Fibroblast of upper back skin (primary cell): ENCODE measurements at places on chromosomes 11 and 22.

- DNase-seq = no peak
Measured at GRCh38 chr11:68468217-68468828, 7.8 kb downstream of the PPP6R3 start.

DNA sequence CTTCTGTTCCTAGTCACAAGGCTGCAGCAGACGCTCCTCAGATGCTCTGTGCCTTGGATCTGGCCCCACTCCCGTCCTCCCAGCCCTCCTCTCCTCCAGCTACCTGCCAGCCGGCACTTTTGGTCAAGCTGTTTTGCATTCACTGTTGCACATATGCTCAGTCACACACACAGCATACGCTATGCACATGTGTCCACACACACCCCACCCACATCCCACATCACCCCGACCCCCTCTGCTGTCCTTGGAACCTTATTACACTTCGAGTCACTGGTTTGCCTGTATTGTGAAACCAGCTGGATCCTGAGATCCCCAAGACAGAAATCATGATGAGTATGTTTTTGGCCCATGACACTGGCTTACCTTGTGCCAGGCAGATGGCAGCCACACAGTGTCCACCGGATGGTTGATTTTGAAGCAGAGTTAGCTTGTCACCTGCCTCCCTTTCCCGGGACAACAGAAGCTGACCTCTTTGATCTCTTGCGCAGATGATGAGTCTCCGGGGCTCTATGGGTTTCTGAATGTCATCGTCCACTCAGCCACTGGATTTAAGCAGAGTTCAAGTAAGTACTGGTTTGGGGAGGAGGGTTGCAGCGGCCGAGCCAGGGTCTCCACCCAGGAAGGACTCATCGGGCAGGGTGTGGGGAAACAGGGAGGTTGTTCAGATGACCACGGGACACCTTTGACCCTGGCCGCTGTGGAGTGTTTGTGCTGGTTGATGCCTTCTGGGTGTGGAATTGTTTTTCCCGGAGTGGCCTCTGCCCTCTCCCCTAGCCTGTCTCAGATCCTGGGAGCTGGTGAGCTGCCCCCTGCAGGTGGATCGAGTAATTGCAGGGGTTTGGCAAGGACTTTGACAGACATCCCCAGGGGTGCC is 109.8 kb downstream of the BCR start:
- peak; percentile 35 for DNase-seq

DNA sequence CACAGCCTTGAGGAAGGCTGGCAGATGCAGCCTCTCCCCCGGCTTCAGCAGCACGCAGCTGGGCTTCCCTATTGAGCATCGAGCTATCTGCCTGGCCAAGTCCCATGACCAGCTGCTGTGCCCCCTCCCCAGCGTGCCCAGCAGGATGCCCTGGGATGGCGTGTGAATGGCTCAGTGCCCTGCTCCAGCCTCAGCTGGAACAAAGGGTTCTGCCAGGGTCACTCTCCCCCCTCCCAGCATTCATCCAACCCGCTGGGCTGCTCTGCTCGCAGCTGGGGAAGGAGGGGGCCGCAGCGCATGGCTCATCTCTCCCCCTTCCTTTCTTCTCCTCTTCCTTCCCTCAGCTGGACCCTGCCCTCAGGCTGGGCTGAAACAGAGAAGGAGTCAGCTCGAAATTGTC is 14.5 kb downstream of the LRP4 start:
- no peak for DNase-seq

DNA sequence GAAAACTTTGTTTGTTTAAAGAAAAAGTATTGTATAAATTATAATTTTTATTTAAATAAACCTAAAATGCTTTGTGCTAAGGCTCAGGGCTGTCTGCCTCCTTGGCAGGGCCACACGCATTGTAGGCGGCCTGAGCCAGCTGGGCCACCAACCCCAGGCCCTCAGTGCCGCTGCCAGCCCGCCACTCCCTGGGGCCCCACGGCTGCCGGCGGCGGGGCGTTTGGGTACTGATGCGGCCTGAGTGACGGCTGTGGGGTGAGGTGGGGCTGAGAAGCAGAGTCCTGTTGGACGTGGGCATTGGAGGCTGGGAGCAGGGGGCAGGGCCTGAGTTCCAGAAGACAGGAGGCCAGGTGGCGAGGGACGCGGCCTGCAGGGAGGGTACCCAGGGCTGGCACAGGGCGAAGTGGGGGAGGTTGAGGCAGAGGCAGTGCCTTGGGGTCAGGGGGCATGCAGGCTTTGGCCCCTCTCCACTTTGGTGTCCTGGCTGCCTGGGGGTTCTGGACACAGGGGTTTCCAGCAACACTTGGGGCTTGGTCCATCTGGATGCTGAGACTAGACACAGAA is 58.3 kb downstream of the CERK start:
- no peak for DNase-seq

GRCh38 chr11:68928136-68928880 is 24.6 kb downstream of the IGHMBP2 start:
- no peak for DNase-seq

- DNase-seq = no peak
Measured at GRCh38 chr22:37371491-37371890, 55.8 kb downstream of the ELFN2 start.

DNA sequence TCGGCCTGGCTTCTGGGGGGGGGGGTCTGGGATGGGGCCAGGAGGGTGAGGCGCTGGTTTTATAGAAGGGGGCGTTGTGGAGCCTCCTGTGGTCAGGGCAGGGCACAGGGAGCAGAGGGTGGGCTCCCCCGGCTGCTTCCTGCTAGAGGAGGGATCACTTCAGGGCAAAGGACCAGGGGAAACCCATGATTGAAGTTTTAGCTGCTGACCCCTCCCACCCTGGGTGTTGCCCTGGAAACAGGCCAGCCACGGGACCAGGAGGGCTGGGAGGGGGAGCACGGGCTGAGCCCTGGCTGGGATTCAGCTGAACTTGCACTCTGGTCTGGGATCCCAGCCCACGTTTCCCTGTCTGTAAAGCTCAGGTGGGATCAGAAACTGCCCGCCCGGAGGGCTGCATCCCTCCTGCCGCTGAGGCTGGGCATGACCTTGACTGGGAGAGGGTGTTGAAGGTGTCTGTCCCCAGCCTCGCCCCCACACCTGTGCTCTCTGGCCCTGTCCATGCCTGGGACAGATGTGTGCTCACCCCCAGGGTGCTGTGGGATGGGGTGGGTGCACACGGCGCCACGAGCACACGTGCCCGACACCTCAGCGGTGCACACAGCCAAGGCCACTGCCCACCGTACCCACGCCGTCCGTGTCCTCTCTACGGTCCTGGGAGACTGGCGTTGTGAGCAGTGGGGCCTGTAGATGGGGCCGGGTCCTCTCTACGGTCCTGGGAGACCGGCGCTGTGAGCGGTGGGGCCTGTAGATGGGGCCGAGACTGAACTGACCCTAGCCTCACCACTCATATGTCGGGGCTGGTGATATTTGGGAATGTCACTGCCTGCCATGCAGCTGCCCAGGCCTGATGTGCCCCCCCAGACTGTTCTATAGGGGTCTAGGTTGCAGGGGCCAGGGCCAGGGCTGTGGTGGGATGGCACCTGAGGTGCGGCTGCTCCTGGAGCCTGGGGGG is 2.3 kb downstream of the TSPAN4 start:
- peak; percentile 92 for DNase-seq

- no peak for DNase-seq
Measured at GRCh38 chr11:100354736-100355135, 332.4 kb upstream of the ARHGAP42 start.

GRCh38 chr11:4140067-4140636 is 45.6 kb downstream of the RRM1 start:
- no peak for DNase-seq

DNA sequence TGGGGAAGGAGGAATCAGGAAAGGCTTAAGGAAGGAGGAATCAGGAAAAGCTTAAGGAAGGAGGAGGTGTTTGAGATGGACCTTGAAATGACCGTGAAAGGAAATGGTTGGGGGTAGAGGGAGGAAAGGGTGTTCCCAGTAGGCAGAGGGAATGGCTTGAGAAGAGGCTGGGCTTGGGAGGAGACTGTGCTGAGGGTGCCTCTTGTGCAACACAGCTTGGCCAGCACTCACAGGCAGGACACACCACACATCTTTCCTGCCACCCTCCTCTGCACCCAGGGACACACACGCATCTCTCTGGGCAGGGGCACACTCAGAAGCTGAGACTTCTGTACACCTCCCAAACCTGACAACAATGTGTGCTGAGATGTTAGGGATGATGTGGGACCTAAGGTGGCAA is 151.4 kb downstream of the FBXO7 start:
- no peak for DNase-seq

- no peak for DNase-seq
Measured at GRCh38 chr11:20321177-20321576, 42.3 kb upstream of the HTATIP2 start.

DNA sequence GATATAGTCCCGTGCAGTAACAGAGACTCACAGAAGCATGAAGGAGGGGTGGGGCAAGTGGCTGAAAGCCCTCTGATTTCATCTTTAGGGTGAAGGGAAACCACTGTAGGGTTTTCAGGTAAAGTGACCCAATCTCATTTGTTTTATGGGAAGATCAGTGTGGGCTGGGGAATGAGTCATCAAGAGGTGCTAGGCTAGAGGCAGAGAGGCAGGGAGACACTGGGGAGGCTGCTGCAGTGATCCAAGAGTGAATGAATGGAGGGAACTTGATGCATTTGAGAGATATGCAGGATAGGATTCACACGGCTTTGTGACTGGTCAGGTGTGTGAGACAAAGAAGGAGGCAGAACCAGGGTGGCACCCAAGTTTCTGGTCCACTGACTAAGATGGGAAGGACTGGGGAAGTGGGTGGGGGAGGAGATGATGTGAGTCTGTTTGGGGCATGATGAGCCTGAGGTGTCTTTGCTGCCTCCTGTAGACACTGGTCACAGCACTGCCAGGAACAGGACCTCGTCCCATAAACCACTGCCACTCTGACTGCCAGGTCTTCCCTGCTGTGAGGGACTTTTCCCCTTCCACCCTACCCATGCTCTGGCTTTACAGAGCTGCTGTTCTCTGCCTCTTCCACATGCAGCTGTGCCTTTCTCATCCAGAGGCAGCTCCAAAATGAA is 239.0 kb downstream of the TENM4 start:
- no peak for DNase-seq

GRCh38 chr11:115420505-115420904 is 83.7 kb downstream of the CADM1 start:
- no peak for DNase-seq

DNA sequence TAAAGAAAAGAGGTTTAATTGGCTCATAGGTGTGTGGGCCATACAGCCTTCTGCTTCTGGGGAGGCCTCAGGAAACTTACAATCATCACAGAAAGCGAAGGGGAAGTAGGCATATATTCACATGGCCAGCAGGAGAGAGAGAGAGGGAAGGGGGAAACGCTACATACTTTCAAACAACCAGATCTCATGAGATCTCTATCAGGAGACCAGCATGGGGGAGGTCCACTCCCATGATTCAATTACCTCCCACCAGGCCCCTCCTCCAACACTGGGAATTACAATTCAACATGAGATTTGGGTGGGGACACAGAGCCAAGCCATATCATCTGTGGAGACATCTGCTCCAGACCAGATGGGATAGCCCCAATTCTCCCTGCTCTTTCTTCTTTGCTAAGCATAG is 866.0 kb downstream of the BRD1 start:
- no peak for DNase-seq

DNA sequence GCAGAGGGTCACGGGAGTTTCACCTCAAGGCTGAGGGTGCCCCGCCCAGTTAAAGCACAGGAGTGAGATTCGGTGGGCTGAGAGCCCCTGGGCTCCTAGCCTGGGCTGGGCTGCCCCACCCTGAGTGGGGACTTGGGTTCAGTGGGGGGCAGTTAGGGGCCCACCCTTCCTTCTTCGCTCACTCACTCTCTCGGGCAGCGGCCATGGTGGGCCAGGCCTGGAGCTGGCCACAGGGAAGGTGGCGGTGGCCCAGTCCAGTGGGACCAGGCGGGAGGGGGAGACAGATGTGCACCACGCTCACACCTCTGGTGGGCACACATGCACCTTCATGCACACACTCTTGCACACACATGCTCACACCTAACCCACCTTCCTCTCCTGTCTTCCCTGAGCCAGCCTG is 6.1 kb downstream of the FLRT1 start:
- DNase-seq = no peak
